Stimulated activated CD4-positive, alpha-beta T cell treated with anti-CD3 and anti-CD28 coated beads, Interleukin-12 subunit alpha, Interleukin-12 subunit beta, amount 100 ng/mL, for 24 hours (primary cell): ENCODE measurements at places on chromosomes 11 and 22.
A peak's percentile ranks its signal among the peaks of the same experiment; 100 is the strongest.

- DNase-seq: no peak
Measured at GRCh38 chr11:71171576-71171975, 80.8 kb downstream of the SHANK2 start.

- DNase-seq: no peak
Measured at GRCh38 chr22:44256556-44257485, 55.9 kb downstream of the SHISAL1 start.

DNA sequence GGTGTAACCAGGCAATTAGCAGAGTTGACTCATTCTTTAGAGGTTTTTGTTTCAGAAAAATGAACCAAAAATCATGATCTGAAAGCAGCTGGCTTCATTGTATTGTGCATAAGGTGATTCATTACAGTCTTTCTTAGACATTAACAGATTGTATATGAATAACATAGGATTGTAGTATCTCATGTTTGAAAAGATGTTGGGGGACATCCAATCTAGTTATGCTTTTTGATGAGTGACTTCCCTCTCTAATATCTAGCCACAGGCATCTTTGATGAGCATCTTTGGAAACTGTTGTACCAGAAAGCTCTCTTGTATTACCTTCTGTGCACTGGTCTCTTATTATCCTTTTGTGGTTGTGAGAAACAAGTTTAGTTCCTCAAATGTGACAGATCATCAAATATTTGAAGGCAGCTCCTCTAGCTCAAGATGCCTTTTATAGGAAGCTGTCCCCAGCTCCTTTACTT lies 8.3 kb downstream of the GRK3 start:
- no peak for DNase-seq

DNA sequence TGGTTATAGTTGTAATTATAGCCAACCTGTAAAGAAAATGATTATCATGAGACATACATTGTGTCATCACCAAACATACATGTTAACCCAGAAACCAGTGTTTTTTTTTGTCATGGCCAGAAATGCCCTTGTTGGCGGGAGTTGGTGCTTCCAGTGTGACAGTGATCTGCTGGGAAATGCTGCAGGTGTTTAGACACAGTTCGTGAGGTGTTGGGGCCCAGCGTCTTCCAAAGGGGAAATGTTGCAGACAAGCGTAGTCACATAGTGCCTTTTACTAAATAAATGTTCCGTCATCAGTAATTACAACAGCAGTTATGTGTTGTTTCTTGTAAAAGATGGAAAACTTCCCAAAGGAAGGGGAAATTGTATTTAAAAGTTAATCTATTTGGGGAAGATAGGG lies 92.6 kb upstream of the GAL start:
- no peak for DNase-seq

- no peak for DNase-seq
Measured at GRCh38 chr22:40676644-40677043, 2.6 kb upstream of the MCHR1 start.

DNA sequence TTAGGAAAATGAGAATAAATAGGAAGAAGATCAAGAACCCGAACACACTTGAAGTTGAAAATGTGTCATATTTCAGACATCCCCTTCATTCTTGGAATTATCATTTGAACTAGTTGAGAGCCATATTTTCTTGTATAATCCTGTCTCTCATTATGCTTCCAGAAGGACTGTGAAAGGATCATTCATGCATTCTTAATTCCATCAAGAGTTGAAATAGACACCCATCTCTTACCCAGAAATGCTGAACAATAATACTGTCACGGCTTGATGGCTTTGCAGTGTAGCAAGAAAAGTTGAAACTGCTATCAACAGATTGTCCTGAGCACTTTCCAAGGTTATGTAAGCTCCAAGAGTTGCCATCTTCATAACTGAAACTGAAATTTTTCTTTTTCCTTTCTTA lies 79.7 kb downstream of the ARHGAP42 start:
- no peak for DNase-seq

DNA sequence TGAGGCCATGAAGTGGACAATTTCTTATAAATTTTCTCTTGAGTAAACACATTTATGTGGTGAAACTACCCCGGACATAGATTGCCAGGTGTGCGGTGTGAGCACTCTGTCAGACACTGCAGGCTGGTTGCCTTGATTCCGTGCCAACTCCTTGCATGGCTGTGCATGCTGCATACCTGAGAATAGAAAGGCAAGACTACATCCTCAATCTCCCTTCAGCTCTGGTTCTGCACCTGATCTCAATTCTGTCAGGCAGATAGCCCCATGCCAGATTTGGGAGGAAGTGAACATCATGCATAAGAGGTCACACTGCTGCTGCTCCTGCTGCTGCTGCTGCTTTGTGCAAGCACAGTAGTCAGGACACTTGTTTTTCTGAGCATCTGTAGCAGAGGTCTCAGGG lies 42.5 kb upstream of the DEUP1 start:
- no peak for DNase-seq

GRCh38 chr11:43756575-43756974 lies 76.0 kb downstream of the HSD17B12 start:
- no peak for DNase-seq

GRCh38 chr22:41512421-41513194 lies 31.7 kb downstream of the POLR3H start:
- DNase-seq: no peak

GRCh38 chr22:33018232-33018864 lies 39.8 kb downstream of the SYN3 start:
- DNase-seq: peak; percentile 40

- DNase-seq: no peak
Measured at GRCh38 chr22:29830585-29830984, 7.5 kb downstream of the ASCC2 start.

DNA sequence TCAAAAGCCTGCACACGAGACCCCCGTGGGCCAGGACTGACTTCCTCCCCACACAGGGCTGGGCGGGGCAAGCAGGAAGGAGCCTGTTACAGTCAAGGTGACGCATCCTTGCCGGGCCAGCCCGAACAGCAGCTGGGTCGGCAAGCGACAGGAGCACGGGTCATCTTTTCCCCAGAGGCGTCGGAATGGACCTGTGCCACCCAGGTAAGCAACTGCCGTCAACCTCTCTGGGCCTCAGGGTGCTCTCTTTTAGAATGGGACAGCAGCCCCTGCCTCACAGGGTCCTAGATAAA lies at the start of gene CYTH4:
Gene CYTH4 (plus strand): TSS at position 124 of the 293 bp plus-strand sequence. CDS start 62 bp downstream, at position 186.
- DNase-seq: peak; percentile 37

DNA sequence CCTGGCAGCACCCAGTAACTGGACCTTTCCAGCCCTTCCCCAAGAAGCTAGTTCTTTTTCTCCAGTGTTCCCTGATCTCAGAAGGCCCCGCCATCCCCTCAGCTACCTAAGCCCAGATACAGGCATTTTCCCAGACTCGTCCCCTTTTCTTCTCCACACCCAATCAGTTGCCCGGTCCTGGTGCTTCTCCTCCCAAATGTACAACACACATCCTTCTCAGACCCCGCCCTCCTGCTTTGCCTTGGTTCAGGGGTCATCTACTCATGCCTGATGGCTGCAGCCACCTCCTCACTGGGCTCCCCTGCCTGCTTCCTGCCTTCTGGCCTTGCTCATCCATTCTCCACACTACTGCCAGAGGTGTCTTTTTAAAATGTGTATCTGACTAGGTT lies 6.5 kb downstream of the TKFC start:
- DNase-seq: no peak

DNA sequence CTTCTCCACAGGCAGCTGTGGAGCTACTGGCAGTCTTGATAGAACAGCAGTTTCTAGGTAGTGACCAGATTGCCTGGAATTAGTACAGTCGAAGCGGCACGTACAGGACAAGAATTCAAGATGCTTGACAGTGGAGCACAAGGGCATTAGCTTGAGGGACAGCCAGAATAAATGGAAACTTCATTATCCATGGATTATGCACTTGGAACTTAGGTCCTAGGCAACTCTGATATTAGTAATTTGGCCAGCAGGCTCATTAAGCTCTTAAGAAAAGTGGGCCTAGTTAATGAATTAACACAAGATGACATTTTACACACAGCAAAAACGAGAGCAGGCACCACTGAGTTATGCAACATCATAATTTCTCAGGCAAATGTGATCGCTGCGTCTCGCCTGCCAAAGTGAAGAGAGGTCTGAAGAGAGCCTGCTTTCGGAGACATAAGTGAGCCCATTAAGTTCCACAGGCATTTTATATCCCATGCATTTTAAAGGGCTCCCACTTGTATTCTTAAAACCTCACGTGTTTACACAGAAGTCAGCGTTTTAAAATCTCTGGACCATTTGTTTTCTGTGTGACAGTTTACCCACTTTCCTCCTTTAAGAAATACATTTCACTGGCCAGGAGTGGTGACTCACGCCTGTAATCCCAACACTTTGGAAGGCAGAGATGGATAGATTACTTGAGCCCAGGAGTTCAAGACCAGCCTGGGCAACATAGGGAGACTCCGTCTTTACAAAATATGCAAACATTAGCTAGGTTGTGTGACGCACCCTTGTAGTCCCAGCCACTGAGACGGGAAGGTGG lies 66.2 kb downstream of the COMMD9 start:
- DNase-seq: no peak

- DNase-seq: no peak
Measured at GRCh38 chr22:20571078-20571503, 63.7 kb downstream of the MED15 start.

DNA sequence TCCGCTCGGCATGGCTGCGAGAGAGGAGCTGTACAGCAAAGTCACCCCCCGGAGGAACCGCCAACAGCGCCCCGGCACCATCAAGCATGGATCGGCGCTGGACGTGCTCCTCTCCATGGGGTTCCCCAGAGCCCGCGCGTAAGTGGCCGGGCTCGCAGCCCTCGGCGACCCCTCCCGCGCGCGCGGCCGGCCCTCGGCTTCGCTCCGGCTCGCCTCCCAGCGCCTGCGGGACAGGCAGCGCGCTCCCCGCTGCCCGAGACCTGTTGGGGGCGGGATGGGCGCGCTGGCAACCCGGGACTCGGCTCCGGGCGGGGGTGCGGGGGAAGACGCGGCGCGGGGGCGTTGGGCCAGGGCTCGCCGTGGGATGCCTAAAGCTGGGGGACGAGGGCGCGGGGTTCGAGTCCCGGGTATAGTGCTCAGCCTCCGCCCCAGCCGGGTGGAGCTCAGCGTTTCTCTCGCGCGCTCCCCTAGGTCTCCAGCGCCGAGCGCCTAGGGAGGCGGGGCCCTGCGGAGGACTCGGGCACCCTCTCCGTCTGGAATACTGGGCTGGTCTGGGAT lies 630 bp downstream of the UBASH3B start:
- DNase-seq: peak; percentile 24

DNA sequence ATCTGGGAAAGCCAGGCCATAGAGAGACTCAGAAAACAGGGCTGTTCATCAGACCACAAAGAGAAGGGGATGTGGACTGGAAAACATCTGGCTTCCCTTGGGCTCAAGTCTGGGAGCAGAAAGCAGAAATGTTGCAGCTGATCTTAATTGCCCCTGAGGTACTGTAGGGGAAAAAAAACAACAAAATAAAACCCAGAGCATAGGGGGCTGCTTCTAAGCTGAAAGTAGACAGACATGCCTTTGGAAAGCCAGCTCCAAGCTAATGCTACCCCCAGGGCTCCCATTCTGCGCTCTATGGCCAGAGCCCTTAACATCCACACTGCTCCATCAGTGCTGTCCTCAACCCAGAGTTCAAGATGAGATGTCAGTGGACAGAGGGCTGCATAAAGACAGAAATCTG lies 2.0 kb upstream of the PACSIN3 start:
- DNase-seq: no peak
